Kidney epithelial cell (primary cell): ENCODE measurements at places on chromosomes 13 and 19. TPM values are rescaled to one million over a fixed set of nuclear protein-coding genes. Genes with fewer than 3 reads are reported as not detected.

DNA sequence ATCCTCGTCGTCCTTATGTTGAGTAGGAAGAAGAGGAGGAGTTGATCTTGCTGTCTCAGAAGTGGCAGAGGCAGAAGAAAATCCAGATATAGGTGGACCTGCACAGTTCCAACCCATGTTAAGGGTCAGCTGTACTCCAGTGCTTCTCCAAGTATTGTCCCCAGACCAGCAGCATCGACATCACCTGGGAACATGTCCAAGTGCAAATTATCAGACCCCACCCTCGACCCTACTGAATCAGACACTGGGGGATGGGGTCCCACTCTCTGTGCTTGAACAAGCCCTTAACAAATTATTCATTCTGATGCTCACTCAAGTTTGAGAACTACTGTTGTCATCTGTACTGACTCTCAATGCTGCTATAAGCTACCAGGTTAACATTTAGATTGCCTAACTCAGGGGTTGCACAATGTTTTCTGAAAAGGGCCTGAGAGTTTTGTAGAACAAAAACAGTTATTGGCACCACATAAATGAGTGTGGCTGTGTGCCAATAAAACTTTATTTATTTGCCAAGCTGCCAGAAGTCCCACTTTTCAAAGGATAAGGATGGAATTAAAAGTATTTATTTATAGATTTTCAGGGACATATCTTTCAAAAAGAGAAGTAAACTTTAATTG lies 226.7 kb upstream of the IPO5 start:
- no peak for DNase-seq

GRCh38 chr19:48627865-48628314 lies 8.6 kb downstream of the SPHK2 start:
- no peak for DNase-seq

Gene ZNF431
- 3.5 and 5.8 TPM in 2 replicates for total RNA-seq

Gene IRF3
- total RNA-seq = 47.3 and 66.6 TPM in 2 replicates

GRCh38 chr13:85538957-85539356 lies 260.3 kb downstream of the SLITRK6 start:
- DNase-seq = no peak

DNA sequence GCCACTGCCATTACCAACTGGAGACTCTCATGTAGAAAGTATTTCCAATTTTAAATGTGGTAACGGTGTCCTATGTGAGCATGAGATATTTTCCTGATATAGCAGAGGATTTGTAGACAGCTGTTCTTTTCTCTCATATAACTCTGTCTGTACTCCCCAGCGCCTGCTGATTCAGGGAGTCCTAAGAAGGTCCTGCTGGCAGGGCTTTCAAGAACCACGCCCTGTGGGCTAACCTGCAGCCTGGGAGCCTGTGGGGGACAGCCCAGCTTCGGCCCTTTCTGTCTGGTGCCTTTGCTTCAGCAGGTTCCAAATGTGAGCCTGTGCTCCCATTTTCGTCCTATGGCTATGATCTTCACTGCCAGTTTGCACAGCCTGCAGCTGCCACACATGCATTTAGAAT lies 316.8 kb downstream of the ATP8A2 start:
- no peak for DNase-seq

GRCh38 chr13:51267622-51268021 lies 45.4 kb downstream of the FAM124A start:
- DNase-seq = no peak

- DNase-seq = no peak
Observed at GRCh38 chr19:46963093-46963734, 56.4 kb upstream of the NPAS1 start.

Gene SIGLEC7
- not detected in 2 replicates for total RNA-seq

DNA sequence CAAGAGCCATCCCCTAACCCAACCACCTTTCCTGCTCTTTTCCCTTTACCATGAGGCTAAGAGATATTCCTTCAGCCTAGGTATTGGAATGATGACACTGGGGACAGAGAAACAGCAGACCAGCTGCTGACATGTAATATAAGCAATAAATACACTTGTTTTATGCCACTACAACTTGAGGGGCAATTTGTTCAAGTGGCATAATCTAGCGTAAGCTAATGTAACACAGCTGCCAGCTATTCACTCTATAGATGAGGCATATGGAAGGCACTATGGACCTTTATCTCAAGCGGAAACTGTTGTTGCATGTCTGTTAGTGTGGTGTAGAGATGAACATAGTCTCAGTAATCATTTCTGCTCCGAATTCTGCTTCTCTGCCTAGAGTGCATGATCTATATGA lies 111.1 kb downstream of the STARD13 start:
- DNase-seq = no peak
